ENCODE measurements at places on chromosomes 4 and X.
A peak's percentile ranks its signal among the peaks of the same experiment; 100 is the strongest.

DNA sequence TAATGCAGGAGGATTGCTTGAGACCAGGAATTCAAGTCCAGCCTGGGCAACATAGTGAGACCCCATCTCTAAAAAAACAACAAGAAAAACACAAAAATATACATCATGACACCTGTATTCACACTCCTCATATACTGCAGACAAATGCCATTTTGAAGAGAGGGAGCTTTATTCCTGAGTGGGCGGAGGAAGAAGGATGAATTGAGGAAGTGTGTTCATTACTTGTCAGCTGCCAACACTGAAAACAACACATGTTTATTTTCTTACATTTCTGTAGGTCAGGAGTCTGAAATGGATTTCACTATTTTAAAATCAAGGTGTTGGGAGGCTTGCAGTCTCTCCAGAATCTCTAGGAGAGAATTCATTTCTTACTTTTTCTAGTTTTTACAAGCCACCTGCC is 47.2 kb upstream of the CD99 start:
- no peak for DNase-seq

DNA sequence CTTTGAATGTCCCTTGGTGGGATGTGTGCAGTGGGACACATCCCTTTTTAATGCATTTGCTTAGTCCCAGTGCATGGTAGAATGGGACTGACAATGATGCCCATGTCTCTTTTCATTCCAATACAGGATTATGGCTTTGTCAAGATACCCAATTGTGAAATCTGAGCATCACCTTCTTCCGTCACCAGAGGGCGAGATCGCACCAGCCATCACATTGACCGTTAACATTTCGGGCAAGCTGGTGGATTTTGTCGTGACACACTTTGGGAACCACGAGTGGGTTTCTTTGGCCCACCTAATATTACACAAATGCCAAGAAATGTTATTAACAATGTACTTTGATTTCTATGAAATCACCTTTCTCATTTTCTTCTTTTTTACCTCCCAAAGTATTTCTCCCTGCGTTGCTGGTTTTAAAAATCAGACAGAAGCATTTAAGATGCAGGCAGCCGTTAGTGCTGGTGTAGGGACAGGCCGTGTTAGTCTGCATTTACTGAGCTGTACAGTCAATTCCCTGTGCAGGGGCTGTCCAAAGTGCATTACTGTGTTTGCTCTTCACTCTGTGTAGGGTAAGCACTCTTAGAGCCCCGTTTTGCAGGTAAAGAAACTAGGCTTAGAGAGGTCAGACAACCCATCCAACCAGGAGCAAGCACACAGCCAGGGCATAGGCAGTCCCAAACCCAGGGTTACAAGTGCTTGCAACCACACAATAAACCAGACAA is 46.5 kb downstream of the CWH43 start:
- peak; percentile 21 for DNase-seq

- no peak for DNase-seq
Observed at GRCh38 chr4:128980816-128981326, 112.5 kb downstream of the SCLT1 start.

- no peak for DNase-seq
Observed at GRCh38 chr4:130712038-130712437, 1616.1 kb downstream of the C4orf33 start.

DNA sequence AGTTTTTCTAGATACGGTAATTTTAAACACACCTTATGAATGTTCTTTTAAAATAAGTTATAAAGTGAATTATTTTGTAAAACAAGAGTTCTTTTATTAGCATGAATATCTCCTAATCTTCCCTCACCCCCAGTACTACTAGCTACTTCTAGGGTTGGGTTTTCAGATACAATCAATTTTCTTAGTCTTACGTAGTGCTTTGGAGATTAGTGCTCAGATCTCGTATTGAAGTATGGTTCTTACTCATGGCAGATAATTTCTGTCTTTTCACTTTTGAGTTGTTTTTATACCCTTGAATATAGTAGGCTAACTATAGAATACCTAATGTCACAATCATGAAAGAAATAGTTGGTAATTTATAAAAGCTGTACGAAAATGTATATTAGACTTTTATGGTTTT is 43.2 kb downstream of the CDKL5 start:
- DNase-seq: no peak

DNA sequence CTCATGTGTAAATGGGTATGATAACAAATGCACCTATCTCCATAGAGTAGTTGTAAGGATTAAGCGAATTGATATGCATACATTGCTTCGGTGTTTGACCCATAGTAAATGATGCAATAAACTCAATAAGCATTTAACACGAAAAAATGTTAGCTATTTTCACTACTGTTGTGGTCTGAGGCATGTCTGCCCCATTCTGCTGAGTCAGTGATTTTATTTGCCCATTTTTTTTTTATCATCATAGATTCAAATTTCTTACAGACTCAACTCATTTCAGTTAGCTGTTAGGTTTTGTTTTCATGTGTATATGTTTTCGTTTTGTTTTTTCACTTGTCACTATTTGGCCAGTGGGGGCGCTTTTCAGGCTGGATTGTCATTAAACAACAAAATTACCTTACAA is 27.8 kb upstream of the ARHGEF9 start:
- DNase-seq: no peak

DNA sequence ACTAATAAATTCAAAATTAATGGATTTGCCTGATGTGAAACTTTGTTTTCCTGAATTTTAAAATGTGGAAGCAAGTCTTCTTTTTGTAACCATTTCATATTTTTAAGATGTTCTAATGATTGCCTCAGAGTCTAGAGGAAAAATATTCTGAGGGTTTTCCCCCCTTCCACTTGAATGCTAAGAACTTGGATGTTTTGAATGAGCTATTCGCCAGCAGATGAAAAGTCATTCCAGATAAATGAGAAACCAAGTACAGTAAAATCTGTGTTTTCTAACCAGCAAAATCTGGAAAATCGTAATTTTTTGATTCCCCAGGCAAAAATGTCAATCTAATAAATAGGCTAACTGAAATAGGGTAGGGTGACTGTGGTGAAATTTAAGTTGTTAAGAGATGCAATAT is 45.6 kb downstream of the SLIT2 start:
- DNase-seq: no peak

- DNase-seq: no peak
Observed at GRCh38 chrX:129845616-129846190, 2.0 kb upstream of the ZDHHC9 start.

DNA sequence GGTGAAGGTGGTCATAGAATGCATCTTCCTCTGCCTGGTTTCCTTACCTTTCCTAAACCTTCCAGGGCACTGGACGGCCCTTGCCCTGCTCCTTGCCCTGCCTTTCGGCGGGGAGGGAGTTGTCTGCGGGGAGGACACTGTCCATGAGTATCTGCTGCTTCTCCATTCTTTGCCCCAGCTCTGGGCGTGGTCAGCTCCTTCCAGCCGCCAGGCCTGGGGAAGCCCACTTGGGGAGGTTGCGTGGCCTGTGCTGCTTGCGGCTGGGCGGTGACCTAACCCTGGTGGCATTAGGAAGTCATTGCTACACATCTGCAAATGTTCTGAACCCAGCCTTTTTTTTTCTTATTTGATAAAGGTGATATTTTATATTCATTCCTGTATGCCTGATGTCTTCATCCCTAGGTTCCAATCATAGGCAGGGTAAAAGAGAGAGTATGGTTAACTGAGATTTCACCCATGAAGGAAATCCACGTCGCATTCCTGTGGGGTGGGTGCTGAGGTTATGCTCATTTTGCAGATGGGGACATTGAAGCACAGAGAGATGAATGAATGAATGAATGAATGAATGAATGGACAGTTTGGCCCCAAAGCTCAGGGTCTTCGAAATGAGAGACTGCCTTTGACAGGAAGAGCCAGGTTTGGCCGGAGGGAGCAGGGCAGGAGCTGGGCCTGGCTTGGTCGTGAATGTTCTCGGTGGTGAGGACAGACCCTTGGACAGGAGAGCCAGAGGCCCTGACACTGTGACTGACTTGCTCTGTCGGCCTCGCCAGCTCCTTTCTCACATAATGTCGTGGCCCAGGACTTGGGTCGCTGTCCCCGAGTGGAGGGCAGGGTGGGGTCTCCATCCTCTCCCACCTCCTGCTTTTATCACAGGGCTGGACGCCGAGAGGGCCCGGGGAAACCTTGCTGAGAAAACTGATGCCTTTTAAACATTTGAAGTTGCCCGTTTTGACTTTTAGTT is 57.8 kb upstream of the GPR78 start:
- DNase-seq: no peak

- DNase-seq: peak; percentile 77
Observed at GRCh38 chrX:10756441-10756840, 136.1 kb upstream of the MID1 start.

DNA sequence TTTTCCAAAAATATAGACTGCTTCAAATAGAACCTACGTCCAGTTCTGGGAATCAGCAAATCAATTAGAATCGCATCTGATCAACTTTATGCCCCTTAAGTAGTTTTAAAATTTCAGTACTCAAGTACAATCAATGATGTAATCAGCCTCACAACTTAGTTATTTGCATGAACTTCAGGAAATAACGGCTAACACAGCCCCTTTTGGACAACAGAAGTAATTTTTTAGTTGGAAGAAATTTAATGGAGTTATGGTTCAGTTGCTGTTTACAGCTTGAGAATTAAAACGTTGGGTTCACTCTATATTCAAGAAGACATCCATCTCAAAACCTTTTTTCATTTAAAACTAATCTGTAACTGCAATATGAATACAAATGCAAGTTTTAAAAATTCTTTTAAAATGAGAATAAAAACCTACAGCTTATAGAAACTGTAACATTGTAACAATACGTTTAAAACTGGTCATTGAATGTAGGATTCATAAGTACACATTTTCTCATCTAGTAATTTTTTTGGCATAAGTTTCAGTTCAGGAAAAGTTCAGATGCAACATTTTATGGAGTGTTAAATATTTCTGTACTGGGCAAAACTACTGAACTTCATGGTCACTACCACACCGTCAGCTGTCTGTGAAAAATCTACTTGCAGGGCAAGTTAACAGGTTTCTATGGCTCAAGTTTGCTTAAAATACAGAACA is 956 bp downstream of the TAPT1 start:
- peak; percentile 24 for DNase-seq

DNA sequence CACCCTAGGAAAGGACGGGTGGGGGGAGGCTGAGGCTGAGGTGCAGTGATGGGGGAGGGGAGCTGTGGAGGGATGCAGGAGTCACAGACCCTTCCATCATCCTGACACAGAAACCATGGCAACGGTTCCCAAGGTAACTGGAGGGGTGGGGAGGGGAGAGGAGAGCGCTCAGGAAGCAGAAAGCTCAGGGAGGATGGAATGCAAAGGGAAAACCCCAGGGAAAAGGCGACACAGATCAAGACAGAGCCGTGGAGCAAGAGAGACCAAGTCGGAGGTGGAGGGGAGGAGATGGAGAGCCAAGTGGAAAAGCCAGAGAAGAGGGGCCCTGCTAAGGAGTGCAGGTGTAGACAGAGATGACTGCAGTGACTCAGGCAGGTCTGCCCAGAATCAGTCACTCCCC is 14.5 kb downstream of the L1CAM start:
- DNase-seq: no peak

GRCh38 chrX:47590984-47591383 is 8.7 kb downstream of the TIMP1 start:
- DNase-seq: no peak

DNA sequence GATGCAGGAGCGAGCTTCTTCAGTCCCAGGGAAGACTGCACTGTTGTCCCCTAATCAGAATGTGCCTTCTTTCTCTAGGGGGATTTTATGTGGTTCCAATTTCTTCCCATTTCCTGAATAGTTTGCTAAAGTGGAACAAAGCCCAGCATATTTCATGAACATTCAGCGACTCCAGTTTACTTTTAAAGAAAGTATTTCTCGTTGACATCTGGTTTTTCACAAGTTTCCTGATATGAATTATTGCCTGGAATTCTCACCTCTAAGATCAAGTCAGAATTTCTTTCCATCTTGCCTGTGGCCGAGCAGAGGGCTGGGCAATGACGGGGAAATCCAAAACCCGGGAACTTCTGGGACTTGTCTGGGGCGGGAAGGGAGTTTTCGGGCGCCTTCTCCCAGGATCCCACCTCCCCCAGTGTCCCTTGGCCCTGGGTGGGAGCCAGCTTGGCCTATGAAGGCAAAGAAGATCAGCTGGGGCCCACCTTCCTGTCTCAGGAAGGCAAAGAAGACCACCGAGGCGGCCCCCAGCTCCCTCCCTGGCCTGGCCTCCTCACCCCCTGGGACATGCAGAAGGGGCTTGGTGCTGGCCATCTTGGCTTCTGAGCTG is 15.4 kb downstream of the SORCS2 start:
- DNase-seq: no peak

DNA sequence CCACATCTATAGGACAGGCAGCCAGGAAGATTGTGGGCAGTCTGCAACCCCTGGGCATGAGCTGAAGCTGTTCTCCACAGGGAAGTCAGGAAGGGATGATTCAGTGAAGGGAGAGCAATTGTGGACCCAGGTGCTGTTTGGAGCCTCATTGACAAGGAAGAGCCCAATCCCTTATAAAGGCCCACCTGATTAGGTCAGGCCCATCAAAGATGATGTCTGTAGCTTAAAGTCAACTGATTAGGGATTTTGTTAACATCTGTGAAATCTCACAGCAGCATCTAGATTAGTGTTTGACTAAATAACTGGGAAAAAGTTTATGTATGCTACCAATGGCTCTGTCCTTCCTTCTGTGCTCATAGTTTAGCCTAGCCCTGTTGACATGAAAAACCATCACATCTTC is 127.5 kb downstream of the FRAS1 start:
- DNase-seq: no peak

GRCh38 chr4:5374592-5374991 is 323.3 kb downstream of the STK32B start:
- DNase-seq: no peak

DNA sequence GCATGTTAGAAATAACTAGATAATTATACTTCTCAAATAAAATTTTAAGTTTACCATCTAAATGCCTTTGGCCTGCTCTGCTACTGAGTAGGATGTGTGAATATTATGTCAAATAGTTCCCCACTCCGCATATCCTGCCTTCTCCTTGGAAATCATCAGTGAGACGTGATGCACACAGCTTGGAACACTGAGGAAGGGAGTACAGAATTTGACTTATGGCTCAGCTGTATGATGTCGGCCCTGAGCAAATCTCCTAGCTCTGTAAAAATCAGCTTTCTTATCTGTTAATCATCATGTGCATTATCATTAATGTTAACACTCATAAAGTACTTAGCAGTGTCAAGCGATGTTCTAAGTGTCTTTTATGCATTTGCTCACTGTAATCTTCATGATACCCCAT is 241.0 kb upstream of the ANKRD50 start:
- no peak for DNase-seq

GRCh38 chr4:15007201-15007600 is 4.9 kb downstream of the CPEB2 start:
- peak; percentile 63 for DNase-seq

DNA sequence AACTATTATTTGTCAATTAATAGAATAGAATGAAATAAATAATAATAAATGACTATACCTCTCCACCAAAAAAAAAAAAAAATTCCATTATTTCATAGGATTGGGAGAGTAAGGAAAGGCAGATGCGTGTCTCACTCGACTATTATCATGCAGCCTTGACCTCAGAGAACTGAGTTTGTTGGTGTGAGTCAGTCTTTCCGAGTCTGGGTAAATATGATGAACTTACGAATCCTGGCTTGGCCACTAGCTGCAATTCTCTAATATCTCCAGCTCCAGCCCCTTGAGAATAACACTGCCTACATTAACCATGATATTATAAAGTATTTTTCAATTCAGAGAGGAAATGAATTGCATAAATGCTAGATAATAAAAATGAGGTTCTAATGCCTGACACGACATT is 46.6 kb upstream of the DHX15 start:
- no peak for DNase-seq

All from RPMI7951 (cell line).